Right ventricle myocardium superior (tissue), 1 donor: ENCODE measurements at places on chromosomes 16 and 17. TPM values are rescaled to one million over a fixed set of nuclear protein-coding genes. Genes with fewer than 3 reads are reported as not detected.

The AANAT gene
- not detected for total RNA-seq

The EFCAB13 gene
- total RNA-seq, result 3.0 TPM

The MGAT5B gene
- not detected for total RNA-seq

- DNase-seq, result no peak
Observed at GRCh38 chr17:43810823-43811222, 22.1 kb downstream of the MPP3 start.

GRCh38 chr16:3612510-3613466, 1.4 kb upstream of the SLX4 start:
- DNase-seq, result no peak

DNA sequence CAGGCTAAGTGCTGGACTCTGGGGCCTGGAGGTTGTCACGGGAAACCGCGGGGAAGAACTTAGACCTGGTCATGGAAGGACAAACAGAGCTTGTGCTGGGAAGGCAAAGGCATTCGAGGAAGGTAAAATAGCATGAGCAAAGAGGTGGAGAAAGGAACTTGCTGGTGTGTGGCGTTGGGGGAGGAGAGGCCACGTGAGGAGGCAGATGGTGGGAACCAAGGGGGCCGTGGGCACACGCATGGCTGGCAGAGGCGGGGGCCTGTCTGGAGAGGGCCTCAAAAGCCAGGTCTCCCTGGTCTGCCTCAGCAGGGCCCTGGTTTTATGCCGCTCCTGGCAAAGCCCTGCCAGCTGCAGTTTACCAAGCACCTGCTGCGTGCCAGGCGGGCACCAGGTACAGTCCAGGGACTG, 15.3 kb downstream of the CORO7 start:
- DNase-seq, result peak; percentile 21

GRCh38 chr17:54967621-54968261, 713 bp downstream of the COX11 start:
- DNase-seq, result no peak

DNA sequence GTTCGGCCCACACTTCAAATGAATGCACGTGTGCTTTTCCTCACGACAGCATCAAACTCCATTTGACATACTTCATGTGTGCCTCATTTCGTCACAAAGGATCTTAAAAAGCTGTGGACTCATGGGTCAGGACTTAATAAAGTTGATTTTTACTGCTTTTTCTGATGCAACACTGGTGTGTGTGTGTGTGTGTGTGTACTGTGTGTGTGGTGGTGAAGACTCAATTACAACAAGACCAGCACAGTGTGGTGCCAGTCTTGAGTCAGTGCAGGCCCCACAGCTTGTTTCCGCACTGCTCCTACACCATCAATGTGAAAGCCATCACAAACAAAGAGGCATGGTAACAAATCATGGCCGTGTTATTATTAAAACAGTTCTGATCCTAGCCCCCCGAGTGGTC, 17.7 kb downstream of the CDIP1 start:
- no peak for DNase-seq

DNA sequence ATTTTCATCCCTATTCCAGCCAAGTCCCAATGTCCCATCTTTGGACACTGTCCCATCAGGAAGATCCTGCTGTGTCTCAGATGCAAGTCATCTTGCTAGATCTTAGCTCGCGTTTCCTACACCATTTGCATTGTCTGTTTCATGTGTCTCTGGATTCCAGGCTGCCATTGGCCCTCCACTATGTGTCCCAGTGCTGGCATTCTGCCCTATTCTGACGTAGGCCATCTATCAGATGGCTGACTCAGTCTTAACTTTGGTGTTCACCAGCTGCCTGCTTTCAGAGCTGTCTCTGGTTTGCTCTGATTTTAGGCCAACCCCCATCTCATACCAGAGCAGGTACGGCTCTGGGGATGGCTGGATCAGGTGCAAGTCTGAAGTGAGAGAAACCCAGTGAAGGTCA, 300.9 kb upstream of the ASIC2 start:
- no peak for DNase-seq

DNA sequence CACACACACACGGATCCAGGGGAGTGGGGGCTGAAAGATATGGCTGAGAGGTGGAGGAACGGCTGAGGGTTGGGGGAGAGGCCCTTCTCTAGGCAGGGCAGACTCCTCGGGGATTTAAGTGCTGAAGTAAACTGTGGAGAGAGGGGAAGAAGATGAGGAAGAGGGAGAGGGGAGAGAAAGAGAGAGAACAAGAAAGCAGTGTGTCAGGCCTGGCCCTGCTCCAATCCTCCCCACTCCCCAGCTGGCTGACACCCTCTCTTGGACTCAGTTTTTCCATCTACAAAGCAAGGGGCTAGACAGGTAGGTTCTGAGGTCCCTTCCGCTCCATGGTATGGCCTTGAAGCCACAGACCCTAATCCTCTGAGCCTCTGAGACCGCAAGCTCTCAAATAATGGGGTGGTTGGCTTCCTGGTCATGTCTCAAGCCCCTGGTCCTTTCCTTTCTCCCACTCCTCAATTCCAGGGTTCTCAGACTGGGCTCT, 2.0 kb downstream of the VAMP2 start:
- peak; percentile 23 for DNase-seq

- DNase-seq, result no peak
Observed at GRCh38 chr16:58563235-58563634, 47.9 kb downstream of the SETD6 start.

DNA sequence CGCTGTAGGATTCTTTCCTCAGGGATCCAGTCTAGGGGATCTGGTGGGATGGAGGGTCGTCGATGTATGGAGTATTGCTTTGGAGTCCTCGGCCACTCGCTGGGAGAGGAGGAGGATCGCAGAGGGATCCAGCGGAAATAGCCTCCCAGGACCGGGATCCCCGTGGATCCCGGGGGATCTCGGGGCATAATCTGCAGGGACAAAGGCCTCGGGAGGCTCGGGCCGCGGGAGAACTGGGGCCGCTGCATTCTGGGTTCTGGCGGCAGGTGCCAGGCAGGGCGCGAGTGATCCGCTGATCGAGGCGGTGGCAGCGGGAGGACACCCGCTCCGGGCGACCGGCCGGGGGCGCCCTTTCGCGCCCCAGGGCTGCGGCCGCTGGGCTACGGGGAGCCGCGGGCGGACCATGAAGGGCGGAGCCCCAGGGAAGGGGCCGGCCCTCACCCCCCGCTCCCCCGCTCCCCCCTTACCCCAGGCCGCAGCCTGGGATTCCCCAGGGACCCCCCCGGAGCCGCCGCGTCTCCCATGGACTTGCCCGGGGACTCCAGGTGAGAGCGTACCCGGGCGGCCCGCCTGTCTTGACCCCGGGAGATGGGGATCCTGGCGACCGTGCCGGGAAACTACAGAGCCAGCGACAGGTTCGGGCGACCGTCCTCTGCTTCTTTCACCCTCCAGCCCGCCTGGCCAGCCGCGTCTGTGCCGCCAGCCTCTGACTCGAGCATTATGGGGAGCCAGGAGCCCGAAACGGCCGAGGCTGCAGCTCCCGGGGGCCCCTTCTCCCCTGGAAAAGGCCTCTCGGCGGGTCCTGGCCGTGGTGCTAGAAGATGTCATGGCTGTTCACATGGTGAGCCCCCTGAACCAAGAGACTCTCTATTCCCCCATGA, 604 bp downstream of the PRR14 start:
- peak; percentile 82 for DNase-seq

GRCh38 chr16:53881371-53881770, 177.4 kb downstream of the FTO start:
- DNase-seq, result no peak

DNA sequence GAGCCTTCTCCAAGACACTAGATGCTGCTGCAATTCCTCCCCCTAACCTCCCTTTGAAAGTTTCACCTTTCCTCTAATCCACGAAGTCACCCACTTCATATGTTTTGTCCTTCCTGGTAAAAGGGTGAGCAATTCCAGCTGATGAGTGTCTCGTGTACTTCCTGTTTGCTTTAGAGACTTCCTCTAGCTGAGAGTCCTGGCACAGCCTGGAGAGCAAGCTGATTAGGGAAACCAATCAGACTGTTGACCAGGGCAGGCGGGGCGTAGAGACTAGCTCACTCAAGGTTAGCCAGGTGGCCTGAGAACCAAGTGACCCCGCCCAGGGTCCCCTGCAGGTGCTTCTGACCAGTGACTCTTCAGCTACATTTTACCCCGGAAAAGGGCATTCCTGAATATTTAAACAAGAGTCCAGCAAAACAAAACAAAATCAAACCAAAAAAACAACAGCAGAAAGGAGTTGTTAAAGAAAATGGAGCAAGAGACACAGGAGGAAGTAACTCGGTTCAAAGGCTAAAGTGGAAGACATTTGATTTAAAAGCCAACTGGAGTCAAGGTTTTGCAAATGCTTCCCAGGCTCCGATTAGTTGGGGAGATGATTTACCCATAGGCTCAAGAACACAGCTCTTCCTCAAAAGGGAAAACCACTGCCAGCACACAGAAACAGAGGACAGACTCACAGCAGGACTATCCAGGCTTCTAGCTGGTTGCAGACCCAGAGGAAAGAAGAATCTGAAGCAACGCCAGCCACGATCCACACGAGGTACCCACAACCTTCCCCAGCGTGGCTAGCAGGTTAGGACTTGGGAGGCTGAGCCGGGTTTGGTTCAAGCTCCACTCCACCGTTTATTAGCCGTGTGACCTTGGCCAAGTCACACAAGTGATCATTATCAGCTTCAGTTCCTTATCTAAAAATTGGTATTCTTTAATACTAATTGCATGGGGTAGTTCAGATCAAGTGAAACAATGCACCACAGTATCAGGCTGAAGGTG, 13.4 kb downstream of the HSPB9 start:
- DNase-seq, result peak; percentile 80
